ENCODE measurements at places on chromosomes 11 and 22. TPM values are rescaled to one million over a fixed set of nuclear protein-coding genes. Genes with fewer than 3 reads are reported as not detected.

- no peak for DNase-seq
These were observed 12.8 kb upstream of the ST14 start for GRCh38 chr11:130146796-130147195.

- no peak for DNase-seq
These were observed 1.4 kb upstream of the OSBPL5 start for GRCh38 chr11:3166268-3167142.

DNA sequence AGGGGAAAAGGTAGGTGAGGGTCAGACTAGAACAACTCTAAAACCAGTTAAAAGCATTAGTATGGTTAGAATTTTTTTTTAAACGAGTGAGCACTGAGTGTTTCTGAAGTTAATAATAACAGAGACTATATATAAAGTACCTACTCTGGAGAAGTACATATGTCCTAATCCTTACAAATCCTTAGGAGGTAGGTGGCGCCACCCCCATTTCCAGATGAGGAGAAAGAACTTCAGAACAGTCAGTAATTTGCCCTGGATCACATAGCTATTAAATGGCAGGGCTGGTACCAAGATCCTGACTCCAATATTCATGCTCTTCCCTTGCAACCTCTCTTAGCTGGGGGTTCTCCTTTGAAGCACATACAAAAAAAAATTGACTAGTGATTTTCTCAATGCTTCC is 80.5 kb downstream of the CLPB start:
- DNase-seq, result no peak

DNA sequence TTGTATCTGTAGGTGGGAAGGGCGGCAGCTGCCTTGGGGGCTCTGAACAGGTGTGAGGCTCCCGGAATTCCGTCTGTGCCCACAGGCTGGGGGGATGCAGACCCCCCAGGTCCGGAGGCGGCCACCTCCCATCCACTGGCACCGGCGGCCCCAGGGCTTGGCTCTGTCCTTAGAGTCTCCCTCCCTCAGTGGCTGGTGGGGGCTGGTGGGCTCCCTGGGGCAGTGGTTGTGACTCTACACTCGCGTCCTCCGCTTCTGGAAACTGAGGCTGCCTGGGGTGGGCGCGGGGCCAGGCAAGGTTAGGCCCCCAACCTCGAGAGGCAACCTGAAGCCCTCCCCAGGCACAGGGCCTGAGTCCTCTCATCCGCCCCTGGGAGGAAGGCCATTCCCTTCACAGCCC is 1305.4 kb downstream of the BRD1 start:
- DNase-seq, result no peak

- DNase-seq, result no peak
These were observed 21.9 kb downstream of the RELT start for GRCh38 chr11:73398132-73398526.

DNA sequence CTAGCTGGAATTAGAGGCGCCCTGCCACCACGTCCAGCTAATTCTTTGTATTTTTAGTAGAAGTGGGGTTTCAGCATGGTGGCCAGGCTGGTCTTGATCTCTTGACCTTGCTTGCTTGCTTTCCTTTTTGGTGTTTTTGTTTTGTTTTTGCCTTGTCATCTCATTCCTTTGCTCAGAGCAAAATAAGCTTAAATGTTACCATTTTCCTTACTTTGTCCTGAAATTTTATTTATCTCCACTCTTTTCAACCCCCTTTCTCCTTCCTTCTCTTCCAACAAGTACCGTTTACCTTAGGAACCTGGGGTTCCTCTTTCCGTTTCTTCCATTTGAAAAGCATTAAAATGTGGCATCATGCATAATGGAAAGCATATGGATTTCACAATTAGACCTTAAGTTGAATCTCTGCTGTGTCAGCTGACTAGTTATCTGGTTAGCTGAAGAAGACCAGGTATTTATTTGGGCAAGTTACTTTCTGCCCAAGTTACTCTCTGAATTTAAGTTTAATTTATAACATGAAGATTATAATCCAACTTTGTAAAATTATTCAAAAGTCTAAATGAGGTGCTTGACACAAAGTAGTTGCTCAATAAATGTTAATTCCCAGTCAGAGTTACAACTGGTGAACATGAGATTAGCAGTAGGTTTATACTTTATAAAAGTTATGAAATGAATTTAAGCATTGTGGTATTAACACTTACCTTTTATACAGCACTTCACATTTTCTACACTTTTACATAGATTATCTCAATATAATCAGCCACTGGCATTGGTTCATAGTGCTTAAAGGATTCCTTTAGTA is 69.7 kb downstream of the PRMT3 start:
- no peak for DNase-seq

DNA sequence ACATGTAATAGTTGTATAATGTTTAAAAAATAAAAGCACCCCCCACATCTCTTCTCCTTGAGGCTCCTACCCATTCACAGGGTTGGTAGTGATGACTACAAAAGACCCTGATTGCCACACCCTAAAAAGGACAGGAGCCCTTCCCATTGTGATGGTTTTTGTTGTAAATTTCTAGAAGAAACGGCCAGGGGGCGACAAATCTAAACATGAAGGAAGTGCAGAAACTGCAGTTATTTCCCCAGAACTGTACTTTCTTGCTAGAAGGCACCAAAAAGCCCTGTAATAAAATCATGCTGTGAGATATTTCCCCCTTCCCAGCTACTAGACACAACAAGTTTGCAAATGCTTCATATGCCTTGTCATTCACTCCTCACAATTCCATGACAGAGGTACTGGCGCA is 10.8 kb downstream of the PRR5L start:
- no peak for DNase-seq

GRCh38 chr22:49357661-49358440 is 469.8 kb downstream of the BRD1 start:
- DNase-seq, result peak; percentile 62

GRCh38 chr11:74634537-74634936 is 42.2 kb downstream of the POLD3 start:
- no peak for DNase-seq

DNA sequence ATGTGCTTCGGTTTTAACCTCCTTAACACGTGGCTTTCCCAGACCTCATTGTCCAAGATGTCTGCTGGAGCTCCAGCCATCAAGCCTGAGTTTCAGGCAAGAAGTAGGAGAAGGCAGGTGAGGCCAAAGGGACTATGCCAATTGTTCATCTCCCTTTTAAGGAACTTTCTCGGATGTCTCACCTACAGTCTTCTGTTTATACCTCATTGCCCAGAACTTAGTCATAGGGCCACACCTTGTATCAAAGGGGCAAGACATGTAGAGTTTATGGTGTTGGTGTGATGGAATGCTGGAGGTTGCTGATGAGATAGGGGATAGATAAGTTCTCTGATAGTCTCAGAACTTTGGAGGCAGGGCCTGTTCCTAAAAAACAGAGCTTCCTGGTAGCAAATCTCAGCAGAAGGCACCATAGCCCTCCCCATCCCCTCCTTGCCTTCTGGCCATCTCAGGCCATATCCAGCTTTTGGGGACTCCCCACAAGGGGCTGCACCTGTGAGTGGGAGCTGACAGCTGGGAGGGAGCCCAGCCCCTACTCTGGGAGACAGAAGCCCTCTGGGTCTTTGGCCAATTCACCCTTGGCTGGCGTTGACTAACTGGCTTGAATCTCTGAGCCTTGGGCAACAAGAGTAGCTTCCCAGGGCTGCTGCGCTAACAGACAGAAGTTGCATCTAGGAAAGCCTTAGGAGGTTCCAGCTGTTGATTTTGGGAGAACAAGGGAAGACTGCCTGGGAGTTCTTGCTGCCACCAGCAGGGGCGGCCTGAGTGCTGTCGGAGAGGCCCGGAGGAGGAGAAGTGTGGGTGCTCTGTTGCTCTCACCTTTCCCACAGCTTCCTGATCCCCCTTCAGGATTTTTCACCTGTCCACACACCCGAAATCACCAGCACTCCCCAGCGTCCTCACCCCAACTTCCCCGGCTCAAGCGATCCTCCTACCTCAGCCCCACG is 149.8 kb upstream of the THY1 start:
- DNase-seq, result no peak

DNA sequence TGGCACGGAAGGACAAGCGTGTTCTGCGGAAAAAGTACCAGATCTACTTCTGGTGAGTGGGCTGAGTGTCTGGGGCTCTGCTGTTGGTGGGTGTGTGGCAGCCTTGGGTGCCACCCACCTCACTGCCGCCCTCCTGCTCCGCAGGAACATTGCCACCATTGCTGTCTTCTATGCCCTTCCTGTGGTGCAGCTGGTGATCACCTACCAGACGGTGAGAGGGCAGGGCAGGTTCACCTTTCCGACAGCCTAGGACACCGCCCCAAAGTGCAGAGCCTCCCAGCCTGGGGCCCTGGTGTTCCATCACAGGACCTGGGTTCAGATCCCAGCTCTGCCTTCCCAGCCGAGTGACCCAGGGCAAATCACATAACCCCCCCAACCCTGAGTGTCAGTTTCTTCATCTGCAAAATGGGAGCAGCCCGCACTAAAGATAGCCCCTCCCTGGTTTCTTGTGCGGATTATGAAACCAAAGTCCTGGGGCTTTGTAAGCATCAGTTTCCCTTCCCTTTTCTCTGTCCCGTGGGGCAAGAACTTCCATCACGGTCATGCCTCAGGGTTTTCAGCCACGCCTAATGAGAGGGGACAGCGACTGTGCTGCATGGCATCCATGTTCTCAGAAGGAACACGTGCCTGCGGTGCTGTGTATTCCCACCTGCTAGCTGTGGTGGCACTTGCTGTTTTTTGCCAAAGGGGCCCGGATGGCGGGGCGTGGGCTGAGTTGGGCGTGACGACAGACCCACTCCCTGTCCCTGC is 9.8 kb upstream of the TAGLN start:
- DNase-seq, result no peak

DNA sequence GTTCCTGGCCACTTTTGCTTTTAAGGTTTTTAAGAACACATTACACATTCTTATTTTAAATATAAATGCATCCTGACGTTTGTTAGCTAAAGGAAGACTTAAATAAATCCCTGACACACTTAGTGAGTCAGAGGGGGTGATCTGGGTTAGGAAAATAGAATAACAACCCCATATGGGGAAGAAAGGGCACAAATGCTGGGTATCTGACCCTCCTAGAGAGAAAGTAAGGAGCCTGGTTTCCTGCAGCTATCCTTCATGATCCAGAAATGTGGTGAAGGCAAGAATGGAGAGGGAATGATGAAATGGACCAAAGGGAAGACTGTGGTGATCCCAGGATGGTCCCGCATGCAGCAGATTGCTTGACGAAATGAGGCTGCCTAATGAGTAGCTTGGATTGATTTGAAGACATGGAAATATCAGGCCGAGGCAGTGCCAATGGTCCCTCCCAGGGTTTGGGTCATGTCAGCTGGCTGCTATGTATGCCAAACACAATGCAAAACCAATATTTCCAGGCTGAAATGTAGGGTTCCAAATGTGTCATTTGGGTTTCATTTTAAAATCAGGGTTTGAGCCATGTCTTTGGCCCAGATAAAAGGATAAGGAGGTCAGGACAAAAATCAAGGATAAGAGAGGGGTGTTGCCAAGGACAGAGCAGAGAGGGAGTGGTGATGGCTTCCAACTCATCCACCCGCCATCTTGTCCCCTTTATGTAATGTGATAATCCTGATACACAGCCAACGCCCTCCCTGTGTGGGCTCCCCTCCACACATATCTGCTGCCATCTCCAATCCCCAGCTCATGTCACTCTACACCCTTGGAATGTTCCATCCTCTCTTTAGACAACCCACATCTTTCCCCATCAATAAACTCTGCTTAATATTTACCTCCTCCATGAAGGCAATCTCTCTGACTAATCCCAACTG is 135.1 kb upstream of the PITPNB start:
- no peak for DNase-seq

DNA sequence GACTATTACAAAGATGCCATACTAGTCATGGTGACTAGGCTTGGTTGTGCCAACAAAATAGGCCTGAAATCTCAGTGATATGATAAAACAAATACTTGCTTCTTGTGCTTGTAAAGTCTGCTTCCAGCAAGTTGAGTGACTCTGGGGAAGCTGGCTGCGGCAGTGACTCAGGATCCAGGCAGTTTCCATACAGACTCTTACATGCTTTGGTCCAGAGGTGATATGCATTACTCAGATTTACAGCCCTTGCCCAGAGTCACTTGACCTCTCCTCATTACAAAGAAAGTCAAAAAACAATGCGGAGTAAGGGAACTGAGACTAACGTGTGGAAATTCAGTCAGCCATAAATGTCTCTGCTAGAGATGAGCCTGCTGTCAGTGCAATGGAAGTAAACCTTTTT is 387.5 kb downstream of the KCNA4 start:
- no peak for DNase-seq

DNA sequence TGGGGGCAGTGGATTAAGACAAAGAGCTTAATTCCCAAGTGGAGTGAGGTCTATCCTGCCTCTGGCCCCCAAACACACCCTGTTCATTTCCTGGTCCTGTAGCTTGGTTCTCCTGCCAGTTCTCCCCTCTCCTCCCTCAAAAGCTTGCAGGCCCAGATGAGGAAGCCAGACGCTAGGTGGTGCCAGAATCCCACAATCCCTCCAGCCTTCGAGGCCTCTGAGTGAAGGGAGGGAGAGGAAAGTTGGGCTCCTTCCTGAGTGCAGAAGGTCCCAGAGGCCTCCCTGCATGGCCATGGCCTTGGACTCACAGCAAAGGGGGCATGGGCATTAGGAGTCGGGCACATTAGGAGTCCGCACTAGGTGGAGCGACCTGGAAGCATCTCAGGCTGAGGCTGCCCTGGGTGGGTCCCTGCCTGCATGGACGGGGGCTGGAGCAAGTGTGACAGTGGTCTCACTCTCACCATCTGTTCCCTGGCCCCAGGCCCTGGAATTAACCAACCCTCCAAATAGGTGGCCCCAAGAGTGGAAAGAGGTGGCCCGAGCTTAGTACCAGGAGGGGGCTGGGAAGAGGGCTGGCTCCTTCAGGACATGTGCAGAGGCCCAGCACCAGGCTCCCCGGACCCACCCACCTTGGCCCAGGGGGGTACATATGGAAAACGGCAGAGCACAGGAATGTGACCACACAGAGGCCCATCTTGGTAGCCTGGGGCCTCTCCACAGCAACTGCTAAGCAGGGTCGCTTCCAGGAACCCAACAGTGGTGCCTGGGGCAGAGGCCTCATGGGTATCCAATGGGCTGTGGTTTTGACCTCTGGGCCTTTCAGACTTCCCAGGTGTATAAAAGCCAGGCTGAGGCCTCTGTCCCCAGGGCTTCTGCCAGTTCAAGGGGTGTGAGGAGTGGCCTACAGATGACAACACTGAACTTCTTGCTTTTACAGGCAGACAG is 5.2 kb downstream of the FXYD2 start:
- no peak for DNase-seq

- DNase-seq, result no peak
These were observed 64.2 kb downstream of the THAP12 start for GRCh38 chr11:76316726-76317125.

GRCh38 chr11:126329644-126330211 is 25.8 kb upstream of the ST3GAL4 start:
- no peak for DNase-seq

DNA sequence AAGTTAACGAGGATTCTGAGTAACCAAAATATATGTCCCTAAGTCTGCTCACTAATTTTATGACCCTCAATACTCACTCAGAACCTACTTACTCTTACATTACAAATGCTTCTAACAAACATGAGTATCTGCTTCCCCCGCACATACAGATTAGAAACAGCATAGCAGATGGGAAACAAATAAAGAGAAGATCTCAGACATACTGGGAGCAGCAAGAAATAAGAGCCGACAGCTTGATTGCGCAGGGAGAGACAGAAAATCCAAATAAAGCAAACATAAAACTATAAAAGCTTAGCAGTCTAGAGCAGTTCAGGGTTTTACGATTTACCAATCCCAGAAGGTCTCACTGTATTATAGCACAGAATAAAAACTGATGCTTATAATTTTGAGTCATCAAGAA is 89.1 kb upstream of the DBX1 start:
- DNase-seq, result no peak

The C11orf42 gene
- not detected for total RNA-seq

The ASPHD2 gene
- total RNA-seq, result 4.9 TPM

The DHCR7 gene
- 29.8 TPM for total RNA-seq

The FOSL1 gene
- total RNA-seq, result 37.2 TPM

The SEC14L6 gene
- total RNA-seq, result 0.78 TPM
